ENCODE measurements at places on chromosomes 13 and 19.
A peak's percentile ranks its signal among the peaks of the same experiment; 100 is the strongest.

DNA sequence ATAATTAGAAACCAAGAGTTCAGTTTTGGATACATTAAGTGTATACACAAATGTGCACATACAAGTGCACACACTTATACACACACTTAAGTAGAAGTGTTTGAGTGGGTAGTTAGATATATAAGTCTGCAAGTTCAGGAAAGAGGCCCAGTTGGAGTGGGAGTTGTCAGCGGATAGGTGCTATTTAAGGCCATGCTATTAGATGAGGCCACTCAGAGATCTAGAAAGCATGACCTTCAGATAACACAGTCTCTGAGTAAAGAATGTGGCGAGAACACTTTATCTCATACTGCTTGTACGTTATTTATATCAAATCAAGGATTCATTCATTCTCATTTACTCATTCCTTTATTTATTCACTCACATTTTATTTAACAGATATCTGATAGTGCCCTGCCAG is 206.2 kb downstream of the POSTN start:
- DNase-seq = no peak

DNA sequence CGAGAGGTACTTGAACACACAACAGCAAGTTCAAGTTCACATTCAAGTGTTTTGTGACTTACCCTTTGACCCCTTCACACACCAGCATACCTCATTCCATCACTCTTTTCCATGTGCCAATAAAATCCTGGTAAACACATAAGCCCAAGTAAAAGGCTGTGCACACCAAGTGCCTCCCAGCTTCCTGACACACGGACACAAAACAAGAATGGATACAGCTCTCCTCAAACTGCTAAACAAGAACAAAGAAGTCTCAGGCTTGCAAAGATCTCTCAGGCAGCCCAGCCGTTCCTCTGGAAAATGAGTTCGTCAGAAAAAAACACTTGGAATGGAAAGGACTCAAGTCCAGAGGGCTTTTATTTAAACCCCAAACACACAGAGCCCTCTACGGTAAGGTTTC is 83.7 kb downstream of the NUFIP1 start:
- DNase-seq = no peak

DNA sequence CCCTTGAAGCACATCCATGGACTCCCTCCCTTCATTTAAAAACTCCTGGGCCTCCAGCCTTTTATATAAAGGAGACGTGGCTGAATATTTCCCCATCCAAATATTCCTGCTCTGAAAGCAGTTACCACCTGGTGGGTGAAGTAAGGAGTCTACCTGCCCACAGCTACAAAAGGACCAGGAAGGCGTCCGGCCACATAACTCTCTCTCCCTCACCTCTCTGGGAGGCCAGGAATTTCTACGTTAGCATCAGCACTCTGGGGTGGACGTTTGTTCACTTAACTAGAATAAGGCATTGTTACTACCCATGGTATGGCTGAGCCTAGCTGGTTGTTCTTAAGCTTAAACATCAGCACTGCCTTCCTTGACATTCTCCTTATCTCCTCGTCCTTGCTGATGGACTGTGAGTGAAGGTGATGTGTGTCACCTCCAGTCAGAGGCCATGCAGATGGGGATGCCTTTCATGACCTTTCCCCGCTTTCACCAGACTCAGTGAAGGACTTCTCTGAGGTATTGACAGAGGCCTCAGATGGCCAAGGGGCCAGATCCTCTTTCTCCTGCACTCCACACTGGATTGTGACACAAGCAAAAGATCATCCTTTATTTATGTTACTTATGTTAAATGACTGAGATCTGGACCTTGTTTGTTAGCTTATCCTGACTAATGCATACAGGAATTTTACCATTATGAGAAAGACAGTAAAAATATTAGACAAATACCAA is 22.2 kb upstream of the KPNA3 start:
- DNase-seq = no peak

DNA sequence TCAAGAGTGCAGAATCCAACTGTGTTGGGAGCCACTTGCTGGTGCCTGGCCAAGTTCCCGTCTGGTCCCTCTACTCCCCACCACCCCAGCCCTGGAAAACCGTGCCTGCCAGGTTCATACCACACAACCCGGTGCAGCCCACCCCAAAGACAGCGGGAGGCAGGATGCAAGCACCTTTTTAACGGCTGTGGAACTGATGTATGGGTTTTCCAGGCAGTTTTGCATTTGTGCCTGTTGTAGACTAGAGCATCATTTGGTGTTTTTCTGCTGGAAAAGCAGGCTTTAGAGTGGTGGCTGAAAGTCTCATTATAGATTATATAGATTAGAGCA is 13.5 kb downstream of the TFDP1 start:
- DNase-seq = no peak

DNA sequence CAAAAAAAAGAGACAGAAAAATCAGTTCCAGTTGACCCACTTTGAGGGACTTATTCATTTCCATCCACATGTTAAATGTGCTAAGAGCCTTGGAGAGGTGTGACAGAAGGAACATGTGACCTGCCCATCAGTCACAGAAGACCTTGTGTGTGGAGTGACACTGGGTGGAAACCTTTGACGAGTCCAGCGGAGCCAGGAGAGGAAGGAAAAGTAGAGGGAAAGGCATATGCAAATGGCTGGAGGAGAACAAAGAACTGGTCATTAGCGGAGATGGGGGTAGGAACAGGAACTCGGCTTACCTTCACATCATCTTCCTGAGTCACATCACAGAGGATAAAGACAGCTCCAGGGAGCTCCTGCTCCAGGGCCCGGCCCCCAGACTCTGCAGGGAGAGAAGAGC is 2.3 kb downstream of the HSD17B14 start:
- no peak for DNase-seq

DNA sequence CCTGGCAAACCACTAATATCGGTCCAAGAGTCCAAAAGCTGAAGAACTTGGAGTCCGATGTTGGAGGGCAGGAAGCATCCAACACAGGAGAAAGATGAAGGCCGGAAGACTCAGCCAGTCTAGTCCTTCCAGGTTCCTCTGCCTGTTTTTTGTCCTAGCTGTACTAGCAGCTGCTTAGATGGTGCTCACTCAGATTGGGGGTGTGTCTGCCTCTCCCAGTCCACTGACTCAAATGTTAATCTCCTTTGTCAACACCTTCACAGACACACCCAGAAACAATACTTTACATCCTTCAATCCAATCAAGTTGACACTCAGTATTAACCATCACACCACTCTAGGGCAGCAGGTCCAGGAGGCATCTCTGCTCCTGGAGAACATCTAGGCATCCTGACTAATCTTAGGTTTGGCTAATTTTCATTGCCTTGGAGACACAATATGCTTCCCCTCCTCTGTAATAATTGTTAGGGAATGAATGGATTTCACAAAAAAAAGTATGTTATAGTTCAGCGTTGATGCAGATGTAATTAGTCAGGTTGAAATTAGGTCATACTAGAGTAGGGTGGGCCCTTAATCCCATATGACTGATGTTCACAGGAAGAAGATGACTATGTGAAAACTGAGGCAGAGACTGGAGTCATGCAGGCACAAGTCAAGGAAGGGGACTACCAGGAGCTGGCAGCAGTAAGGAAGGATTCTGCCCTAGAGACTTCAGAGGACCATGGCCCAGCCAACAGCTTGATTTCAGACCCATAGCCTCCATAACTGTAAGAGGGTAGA is 183.4 kb downstream of the RBM26 start:
- peak; percentile 76 for DNase-seq

Data from NCI-H82 (cell line).